ENCODE measurements at places on chromosomes 6 and 20.

DNA sequence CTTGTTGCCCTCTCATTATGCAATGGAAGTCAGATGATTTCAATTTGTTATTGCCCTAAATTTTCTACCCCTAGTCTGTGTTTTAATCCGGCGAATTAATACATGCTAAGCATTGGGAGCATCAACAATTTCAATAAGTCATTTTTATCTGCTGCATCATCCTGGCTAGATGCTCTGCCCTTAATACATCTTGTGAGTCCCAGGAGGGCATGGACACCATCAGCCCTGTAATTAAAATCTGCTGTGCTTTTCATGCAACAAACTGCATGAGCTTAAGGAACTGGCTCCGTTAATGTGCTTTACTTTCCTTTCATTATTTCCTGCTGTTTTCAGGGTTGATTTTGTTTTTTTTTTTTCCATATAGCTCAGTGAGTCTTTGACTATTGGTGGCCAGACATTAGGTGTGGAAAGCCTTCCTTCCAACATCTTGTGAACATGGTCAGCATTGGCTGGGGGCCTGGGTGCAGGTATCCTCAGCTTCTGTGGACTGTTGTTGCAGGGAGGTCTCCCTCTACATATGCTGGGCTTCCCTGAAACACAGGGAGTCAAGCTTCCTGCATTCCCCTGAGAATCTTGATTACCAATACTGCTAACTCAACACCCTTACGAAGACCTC is 8.5 kb upstream of the PBOV1 start:
- no peak for DNase-seq

- DNase-seq: no peak
Measured at GRCh38 chr6:5214570-5215052, 46.1 kb downstream of the LYRM4 start.

- no peak for DNase-seq
Measured at GRCh38 chr6:90369024-90369519, 72.4 kb upstream of the BACH2 start.

DNA sequence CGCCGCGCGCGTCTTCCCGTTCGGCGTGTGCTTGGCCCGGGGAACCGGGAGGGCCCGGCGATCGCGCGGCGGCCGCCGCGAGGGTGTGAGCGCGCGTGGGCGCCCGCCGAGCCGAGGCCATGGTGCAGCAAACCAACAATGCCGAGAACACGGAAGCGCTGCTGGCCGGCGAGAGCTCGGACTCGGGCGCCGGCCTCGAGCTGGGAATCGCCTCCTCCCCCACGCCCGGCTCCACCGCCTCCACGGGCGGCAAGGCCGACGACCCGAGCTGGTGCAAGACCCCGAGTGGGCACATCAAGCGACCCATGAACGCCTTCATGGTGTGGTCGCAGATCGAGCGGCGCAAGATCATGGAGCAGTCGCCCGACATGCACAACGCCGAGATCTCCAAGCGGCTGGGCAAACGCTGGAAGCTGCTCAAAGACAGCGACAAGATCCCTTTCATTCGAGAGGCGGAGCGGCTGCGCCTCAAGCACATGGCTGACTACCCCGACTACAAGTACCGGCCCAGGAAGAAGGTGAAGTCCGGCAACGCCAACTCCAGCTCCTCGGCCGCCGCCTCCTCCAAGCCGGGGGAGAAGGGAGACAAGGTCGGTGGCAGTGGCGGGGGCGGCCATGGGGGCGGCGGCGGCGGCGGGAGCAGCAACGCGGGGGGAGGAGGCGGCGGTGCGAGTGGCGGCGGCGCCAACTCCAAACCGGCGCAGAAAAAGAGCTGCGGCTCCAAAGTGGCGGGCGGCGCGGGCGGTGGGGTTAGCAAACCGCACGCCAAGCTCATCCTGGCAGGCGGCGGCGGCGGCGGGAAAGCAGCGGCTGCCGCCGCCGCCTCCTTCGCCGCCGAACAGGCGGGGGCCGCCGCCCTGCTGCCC is 1.1 kb downstream of the SOX4 start:
- DNase-seq: no peak

DNA sequence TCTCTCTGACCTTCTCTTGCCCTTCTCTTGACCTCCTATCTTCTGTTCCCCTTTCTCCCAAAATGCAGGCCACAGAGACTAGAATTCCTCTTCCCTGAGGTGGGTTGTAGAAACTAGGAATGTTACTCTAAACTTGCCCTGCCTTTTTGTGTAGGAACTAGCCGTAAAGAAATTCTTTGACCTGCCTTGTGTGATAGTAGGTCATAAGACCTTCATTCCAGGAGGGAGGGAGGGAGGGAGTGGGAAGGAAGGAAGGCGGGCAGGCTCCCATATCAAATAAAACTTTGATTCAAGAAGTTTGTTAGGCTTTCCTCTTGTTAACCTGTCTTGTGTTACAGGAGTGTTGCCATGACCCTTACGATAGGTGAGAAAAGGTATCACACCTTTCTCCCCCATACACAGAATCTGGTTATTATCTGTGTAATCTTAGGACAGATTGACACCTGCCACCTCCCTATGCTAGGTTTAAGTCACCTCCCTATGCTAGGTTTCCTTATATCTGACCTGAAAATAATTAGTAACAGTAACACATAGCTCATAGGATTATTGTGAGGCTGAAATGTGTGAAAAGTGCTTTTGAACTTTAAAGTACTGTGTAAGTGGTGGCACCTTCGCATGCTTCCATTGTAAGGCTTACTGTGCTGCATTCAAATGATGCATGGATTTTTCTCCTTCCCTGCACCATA is 32.6 kb upstream of the FUCA2 start:
- DNase-seq: no peak
